A549 treated with CpdA at 1 μM for 4 hours (cell line): ENCODE measurements at places on chromosomes 4 and X. TPM values are rescaled to one million over a fixed set of nuclear protein-coding genes. Genes with fewer than 3 reads are reported as not detected.

CYLC1 gene
- total RNA-seq, result not detected in 5 replicates

FOXR2 gene
- total RNA-seq, result not detected in 5 replicates

P2RY8 gene
- 0.01 to 0.03 TPM in 2 of 5 replicates, not detected in the others for total RNA-seq

ZNF157 gene
- 0.05 TPM in 1 of 5 replicates, not detected in the others for total RNA-seq

GABRA4 gene
- not detected in 5 replicates for total RNA-seq

NPNT gene
- total RNA-seq, result 0.14 to 0.55 TPM (median 0.24 TPM) in 5 replicates

ETDB gene
- total RNA-seq, result not detected in 5 replicates

GAGE2A gene
- not detected in 5 replicates for total RNA-seq

FGFBP1 gene
- 3.3 to 4.3 TPM (median 3.8 TPM) in 5 replicates for total RNA-seq

GALNTL6 gene
- 0.05 TPM in 1 of 5 replicates, not detected in the others for total RNA-seq

SPANXA1 gene
- total RNA-seq, result 0.21 to 0.27 TPM (median 0.21 TPM) in 3 of 5 replicates, not detected in the others

SPANXB1 gene
- 2.7 to 4.0 TPM (median 3.2 TPM) in 5 replicates for total RNA-seq

UGT2A3 gene
- total RNA-seq, result 0.08 to 0.27 TPM (median 0.17 TPM) in 4 of 5 replicates, not detected in the other

ZNF182 gene
- 2.9 to 5.0 TPM (median 3.6 TPM) in 5 replicates for total RNA-seq

SUPT20HL1 gene
- not detected in 5 replicates for total RNA-seq

FANCB gene
- total RNA-seq, result 2.7 to 4.0 TPM (median 3.4 TPM) in 5 replicates

OTUD6A gene
- not detected in 5 replicates for total RNA-seq

RAB39B gene
- total RNA-seq, result 0.62 to 1.1 TPM (median 0.73 TPM) in 5 replicates

SMAD1 gene
- total RNA-seq, result 10.2 to 11.2 TPM (median 10.8 TPM) in 5 replicates

ACE2 gene
- 0.01 TPM in 1 of 5 replicates, not detected in the others for total RNA-seq

STPG2 gene
- not detected in 5 replicates for total RNA-seq

WNK3 gene
- total RNA-seq, result 0.01 TPM in 4 of 5 replicates, not detected in the other

FAM114A1 gene
- total RNA-seq, result 24.2 to 51.6 TPM (median 35.5 TPM) in 5 replicates

CPLX1 gene
- 0.57 to 0.93 TPM (median 0.69 TPM) in 5 replicates for total RNA-seq

CCKAR gene
- total RNA-seq, result not detected in 5 replicates

NAP1L2 gene
- total RNA-seq, result 1.2 to 1.3 TPM (median 1.3 TPM) in 5 replicates

UCP1 gene
- total RNA-seq, result 0.08 to 0.10 TPM in 2 of 5 replicates, not detected in the others

GLRA2 gene
- not detected in 5 replicates for total RNA-seq

CABS1 gene
- total RNA-seq, result not detected in 5 replicates

RBM46 gene
- total RNA-seq, result not detected in 5 replicates
